ENCODE measurements at places on chromosomes 7 and 10.

DNA sequence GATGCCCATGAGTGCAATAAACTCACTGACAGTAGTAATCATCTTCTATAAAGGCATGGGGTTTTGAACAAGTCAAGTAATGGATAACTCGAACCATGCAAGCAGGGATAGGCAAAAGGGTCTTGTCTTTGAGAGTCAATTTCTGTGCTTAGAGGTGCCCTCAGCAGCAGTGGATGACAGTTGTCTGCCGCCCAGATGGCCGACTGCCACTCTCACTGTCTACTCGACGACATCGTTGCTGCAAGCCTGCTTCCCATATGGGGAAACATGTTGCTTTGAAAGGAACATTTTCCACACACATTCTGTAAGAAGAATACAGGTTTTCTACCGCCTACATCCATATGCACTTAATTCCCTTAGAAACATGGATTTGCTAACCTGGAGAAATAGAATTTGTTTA, 236.3 kb upstream of the DKK1 start:
- ATAC-seq = no peak

- ATAC-seq = no peak
These were observed 28.4 kb downstream of the PFKFB3 start for GRCh38 chr10:6231146-6231545.

GRCh38 chr7:157469181-157470016, 132.6 kb downstream of the DNAJB6 start:
- no peak for ATAC-seq

DNA sequence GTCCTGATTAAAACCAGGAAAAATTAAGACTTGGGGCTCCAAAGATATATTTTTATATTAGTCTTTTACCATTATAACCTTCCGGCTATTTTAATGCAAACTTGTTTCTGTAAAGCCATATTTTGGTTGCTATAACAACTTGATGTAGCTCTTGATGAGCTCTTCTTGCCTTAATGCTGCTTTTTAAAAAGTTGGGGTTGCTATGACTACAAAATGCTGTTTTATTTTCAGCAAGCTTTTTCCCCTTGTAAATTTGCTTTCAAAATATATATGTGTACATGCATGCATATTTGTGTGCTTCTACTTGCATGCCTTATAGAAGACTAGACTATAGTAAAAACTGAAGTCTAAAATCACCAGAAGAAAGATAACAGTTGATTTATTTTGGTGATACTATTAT, 99.7 kb downstream of the CSTF2T start:
- no peak for ATAC-seq

GRCh38 chr7:96739609-96740008, 30.0 kb upstream of the SEM1 start:
- ATAC-seq = no peak

GRCh38 chr10:80281784-80282765, 7.4 kb downstream of the MAT1A start:
- ATAC-seq = no peak

DNA sequence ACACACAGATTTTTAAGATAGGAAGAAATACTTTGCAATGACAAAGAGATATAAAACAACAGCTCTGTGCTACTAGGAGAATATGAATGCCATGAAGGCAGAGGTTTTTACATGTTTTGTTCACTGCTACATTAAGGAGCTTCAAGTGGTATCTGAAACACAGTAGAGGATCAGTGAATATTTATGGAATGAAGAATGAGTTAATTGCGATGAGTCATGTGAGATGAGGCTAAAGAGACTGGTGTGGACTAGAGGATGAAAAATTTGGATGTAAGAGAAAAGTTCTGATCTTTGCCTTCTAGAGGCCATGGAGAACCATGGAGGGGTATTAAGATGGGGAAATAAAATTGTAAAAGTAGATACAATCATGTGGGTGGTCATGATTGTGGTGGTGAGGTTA, 434.2 kb downstream of the PHTF2 start:
- ATAC-seq = no peak

GRCh38 chr10:124339119-124340032, 79.3 kb downstream of the OAT start:
- ATAC-seq = no peak

- no peak for ATAC-seq
These were observed 132.1 kb upstream of the DPP6 start for GRCh38 chr7:153920126-153920525.

DNA sequence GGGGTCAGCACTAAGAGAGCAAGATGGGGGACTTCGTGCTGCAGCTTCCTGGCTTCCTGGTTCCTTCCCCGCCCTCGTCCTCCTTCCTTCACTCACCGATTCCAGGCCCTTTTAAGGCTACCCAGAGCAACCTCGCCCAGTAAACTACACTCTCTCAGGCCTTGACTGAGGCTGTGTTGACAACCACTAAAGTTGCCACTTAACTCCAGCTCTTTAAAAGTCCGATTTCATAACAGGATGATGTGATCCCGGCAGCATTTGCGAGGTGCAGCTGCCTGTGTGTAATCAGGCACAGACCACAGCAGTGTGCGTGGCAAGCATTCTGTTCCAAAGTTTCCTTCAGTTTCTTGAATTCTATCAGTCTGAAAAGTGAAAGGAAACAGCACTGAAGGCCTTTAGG, 110.6 kb downstream of the RAB11FIP2 start:
- no peak for ATAC-seq
